Stimulated activated CD4-positive, alpha-beta T cell treated with anti-CD3 and anti-CD28 coated beads, Interleukin-15, amount 100 ng/mL, for 24 hours (primary cell): ENCODE measurements at places on chromosomes 16 and 17.

GRCh38 chr17:65093930-65094329 lies 37.4 kb upstream of the GNA13 start:
- no peak for DNase-seq

DNA sequence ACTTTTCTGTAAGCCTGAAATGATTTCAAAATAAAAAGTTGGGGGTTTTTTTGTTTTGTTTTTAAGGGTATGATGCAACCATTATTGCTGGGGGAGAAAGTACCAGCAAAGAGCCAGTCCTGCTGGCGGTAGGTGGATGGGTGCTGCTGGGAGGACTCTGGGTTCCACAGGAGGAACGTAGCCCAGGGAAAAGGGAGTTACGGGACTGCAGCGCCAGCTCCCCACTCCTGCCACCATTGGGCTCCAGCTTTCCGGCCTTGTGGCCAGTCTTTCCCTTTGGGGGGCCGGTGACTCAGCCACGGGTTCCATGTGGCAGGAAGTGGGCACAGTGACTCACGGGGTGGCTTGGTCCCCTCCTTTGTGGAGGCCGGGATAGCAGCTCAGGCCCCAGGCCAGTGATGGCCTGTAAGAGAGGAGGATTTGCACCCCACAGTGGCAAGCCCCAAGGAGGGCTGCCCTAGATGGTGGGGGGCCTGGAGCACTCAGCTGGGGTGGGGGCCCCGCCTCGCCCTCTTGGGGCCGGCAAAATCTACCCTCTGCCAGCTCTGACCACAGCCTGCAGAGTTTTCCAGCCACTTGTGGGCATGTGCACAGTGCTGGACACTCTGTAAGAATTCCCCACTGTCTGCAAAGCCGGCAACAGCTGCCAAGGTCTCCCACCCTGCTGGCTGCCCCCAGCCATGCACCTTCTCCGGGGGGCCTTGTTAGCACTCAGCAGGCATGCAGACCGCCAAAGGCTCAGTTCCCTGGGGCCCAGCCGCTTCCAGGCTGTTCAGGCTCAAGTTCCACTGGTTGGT lies 30.4 kb downstream of the SOCS3 start:
- DNase-seq: peak; percentile 43

DNA sequence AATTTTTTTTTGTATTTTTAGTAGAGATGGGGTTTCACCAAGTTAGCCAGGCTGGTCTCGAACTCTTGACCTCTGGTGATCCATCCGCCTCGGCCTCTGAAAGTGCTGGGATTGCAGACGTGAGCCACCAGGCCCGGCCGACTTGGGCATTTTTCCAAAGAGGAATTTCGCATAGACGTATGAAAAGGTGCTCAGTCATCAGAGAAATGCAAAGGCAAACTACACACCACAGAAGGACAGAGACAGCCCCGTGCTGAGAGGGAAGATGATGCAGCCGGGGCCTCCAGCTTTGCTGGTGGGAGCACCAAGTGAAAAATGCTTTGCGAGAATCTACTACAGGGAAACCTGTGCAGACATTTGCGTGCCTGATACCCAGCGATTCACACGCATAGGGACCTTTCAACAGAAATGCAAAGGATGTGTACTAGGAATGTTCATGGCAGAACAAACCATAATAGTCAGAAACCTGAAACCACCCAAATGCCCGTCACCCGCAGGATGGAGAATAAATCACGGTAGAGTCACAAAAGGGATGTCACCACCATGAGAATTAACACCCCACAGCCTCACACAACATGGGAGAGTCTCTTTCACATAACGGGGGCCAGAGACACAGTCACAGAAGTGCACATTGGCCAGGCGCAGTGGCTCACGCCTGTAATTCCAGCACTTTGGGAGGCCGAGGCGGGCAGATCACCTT lies 5.2 kb downstream of the RAB40B start:
- DNase-seq: no peak

DNA sequence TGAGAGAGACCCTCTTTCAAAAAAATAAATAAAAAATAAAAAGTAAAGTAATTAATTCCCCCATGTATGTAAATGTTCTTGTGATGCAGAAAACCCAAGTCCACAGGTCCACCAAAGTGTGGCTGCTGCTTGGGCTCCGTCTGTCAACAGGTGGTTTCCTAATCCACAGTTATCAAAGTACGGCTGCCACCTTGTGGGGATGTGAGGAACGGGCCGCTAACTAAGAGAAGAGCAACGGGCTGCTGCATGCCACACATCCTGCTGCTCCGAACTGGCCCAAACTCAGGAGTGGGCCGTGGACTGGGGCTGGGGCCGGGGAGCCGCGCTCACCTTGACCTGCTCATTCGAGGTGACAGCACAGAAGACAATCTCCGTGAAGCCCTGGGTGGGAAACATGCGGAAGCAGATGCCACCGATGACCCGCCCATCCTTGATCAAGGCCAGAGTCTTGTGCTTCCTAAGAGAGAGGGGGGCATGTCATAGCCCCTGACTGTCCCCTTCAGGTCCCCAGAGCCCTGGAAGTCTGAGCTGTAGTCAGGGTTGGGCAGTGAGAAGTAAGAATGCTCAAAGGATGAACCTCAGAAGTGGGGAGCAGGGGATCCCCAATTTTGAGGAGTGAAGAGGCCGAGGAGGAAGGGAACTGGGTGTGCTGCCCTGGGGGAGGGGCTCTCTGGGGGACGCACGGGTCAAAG lies 4.3 kb downstream of the KAT2A start:
- peak; percentile 86 for DNase-seq

GRCh38 chr17:19497624-19498023 lies 36.0 kb upstream of the SLC47A1 start:
- DNase-seq: no peak

DNA sequence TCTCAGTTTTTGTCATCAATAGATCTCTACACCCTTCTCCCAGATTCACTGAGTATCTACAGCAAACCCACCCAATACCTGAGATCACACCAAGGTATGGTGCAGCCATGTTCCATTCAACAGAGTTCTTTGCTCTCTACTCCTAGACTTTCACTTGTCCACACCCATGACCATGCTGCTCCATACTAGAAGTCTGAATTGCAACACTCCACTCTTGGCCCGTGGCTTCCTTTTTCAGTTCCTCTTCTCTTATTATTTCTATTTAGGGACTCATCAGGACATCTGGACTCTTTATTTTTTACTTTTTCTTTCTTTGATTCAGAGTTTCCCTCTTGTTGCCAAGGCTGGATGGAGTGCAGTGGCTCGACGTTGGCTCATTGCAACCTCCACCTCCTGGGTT lies 37.1 kb downstream of the YWHAE start:
- DNase-seq: no peak

GRCh38 chr17:77414811-77415400 lies 274.1 kb downstream of the SEC14L1 start:
- DNase-seq: no peak

GRCh38 chr16:55872130-55872529 lies 3.0 kb downstream of the CES5A start:
- no peak for DNase-seq

DNA sequence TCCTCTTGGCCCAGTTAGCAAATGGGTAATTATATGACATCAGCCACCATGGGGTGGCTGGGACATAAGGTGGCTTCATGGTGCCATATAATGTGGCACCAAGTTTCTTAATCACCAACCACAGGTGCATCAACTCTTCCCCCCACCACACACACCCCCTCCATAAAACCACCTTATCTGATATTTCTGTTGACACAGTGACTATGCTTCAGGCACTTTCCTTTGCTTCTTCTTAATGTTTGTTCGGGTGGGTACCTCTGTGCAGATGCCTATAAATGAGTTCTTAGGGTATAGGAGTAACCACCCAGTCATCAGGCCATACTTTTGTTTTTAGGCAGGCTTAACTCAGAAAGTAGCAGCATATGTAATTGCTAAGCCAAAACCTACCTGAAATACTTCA lies 29.5 kb downstream of the RNF43 start:
- no peak for DNase-seq

- DNase-seq: no peak
Measured at GRCh38 chr16:64667334-64667877, 454.5 kb downstream of the CDH11 start.

GRCh38 chr16:80570106-80570478 lies 29.3 kb downstream of the DYNLRB2 start:
- DNase-seq: peak; percentile 4

DNA sequence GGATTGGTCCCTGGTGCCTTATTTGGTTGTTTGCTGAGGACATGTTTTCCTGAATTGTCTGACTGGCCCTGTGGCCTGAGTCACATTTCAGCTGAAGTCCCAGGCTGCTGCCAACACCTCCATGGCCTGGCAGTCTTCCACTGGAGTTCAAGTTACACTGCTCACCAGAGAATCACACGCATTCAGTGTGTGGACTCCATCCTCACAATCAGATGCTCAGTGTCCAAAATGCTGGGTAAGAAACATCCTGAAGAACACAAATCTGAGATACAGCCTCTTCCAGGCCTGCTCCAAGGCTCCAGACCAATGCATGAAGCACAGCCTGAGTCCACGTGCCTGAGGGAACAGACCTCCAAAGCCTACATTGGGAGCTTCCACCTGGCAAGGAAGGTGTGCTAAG lies 19.2 kb downstream of the CD300LB start:
- DNase-seq: no peak

DNA sequence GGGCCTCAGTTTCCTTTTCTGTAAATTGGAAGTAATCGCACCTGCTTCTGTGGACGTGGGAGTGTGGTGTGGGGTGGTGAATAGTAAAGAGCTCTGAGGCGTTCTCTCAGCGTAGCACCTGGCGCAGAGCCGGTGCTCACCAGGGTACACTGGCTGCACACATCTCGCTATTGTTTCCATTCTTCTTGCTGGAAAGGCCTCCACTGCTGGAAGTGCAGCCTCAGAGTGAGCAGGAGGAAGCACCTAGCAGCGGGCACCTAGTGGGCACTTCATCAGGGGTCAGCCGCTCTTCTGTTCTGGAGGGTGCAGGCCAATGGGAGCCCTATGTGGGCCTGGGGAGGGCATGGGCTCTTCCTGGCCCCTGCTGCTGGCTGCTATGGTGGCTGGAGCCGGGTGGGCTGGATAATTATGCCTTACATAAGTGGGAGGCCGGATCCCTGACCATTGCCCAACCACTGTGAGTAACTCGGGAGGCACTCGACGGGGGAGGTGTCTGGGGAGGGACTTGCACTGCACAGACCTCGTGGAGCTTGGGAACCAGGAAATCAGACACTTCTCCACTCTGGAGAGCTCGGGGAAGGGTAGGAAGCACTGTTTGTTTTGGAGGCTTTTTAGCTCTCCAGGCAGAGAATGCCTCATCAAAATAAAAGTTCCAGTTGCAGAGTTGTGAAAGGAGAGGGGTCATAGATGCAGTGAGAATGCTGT lies 1.7 kb downstream of the MAP2K3 start:
- peak; percentile 54 for DNase-seq

GRCh38 chr16:12655537-12655936 lies 148.2 kb downstream of the CPPED1 start:
- DNase-seq: no peak

- no peak for DNase-seq
Measured at GRCh38 chr17:31433811-31434726, 42.6 kb downstream of the RAB11FIP4 start.

DNA sequence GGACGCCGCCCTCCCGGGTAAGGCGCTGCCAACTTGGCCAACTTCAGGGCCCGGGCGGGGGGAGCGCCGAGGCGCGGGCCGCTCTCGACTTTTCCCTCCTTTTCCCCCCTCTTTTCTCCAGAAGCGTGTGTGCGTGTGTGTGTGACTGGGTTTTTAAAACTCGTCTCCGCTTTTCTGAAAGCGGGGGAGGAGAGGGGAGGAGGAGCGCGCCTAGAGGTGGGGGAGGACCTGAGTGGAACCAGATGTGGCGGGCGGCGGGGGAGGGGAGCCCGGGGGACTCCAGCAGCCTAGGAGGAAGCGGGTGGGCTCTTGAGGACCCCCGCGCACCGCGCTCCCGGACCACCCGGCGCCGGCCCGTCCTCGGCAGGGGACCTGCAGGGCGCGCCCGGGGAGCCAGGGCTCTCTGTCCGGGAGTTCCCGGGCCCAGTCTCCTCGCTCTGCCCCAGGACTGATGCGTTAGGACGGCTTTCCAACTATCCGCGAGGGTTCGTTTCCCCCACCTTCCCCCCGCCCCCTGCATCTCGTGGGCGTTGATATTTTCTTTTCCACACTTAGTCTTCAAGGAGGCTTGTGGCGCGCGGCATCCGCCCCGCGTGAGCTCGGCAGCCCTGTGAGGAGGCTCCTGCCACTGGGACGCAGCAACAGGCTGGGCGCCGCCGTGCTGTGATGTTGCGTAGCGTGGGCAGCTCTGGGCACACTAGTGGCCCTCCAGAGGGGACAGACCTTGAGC lies 599 bp downstream of the MRC2 start:
- DNase-seq: peak; percentile 70

GRCh38 chr17:80892900-80893603 lies 98.6 kb upstream of the CHMP6 start:
- peak; percentile 74 for DNase-seq

DNA sequence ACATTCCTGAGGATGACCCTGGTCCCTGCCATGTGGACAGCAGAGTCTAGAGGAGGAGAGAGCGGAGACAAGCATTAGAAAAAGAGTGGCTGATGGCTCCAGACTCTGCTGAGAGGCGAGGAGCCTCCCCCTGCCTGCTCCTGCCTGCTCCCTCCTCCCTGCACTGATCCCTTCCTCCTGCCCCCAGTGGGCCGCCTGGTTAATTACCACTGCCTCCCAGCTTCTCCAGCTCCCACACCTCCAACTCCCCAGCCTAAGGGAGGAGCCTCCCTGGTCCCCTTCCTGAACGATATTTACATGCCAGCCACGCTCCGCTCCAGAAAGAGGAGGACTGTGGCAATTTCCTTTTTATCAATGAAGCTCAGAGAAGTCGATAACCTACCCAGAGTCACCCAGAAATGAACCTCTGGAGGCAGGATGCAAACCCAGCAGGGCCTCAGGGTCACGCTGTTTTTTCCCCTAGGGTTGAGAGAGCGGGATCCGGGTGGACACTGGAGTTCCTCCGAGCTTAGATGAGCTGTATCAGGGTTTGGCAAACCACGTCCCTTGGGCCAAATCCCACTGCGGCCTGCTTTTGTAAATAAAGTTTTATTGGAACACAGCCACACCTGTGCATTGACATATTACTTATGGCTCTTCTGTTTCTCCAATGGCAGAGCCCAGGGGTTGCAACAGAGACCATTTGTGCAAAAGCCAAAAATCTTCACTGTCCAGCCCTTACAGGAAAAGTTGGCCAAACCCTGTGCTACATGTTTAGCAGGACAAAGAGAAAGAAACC lies 27.1 kb upstream of the JPH3 start:
- DNase-seq: no peak

GRCh38 chr17:17691468-17692263 lies 10.4 kb downstream of the RAI1 start:
- DNase-seq: no peak

GRCh38 chr17:51057534-51057933 lies 63.1 kb downstream of the SPAG9 start:
- no peak for DNase-seq

GRCh38 chr16:73020409-73020884 lies 27.5 kb downstream of the ZFHX3 start:
- DNase-seq: no peak

- DNase-seq: no peak
Measured at GRCh38 chr17:19768046-19768782, 20.1 kb upstream of the ALDH3A1 start.

DNA sequence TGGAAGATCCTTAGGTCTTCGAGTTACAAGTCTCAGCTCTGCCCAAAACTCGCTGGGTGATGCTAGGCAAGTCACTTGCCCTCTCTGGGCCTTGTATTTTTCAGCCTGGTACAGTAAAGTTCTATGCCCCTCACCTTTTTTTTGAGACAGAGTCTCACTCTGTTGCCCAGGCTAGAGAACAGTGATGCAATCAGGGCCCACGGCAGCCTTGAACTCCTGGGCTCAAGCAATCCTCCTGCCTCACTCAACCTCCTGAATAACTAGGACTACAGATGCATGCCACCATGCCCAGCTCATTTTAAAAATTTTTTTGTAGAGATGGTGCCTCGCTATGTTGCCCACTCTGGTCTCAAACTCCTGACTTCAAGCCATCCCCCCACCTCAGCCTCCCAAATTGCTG lies 3.8 kb downstream of the MYH11 start:
- no peak for DNase-seq
